ENCODE measurements at places on chromosomes 7 and 10. TPM values are rescaled to one million over a fixed set of nuclear protein-coding genes. Genes with fewer than 3 reads are reported as not detected.

JAKMIP3 gene
- total RNA-seq = 0.26 TPM

- no peak for DNase-seq
Measured at GRCh38 chr7:129661645-129662182, 50.2 kb downstream of the NRF1 start.

DUS4L gene
- total RNA-seq = 33.9 TPM

DNA sequence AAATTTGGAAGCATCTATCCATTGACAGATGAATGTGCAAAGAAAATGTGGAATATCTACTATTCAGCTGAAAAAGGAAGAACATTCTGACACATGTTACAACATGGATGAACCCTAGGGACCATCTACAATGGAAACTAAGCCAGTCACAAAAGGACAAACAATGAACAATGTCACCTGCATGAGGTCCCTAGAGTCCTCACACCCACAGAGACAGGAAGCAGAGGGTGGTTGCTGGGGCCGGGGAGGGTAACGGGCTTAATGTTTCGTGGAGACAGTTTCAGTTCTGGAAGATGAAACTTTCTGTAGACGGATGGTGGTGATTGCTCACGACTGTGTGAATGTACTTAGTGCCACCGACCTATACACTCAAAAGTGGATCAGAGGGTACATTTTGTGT is 282.9 kb downstream of the ADARB2 start:
- DNase-seq = no peak

WNT16 gene
- total RNA-seq = not detected

SPDYE16 gene
- total RNA-seq = not detected

DNA sequence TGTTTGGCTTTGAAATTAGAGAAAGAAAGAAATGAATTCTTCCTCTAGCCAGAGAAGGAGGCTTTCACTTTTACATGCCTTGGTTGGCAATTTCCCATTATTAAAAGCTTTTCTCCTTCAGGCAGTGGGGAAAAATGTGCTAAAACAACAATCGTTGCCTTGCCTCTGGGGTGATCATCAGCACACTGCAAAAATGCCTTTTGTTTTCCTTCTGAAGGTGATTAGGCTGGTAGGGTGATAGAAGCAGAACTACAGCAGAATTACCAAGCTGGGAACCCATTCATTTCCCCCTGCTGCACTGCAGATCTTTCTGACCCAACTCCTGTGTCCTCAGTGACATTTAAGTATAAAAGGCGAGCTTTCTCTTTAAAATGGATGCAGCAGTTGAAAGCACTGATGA is 22.2 kb downstream of the ANK3 start:
- no peak for DNase-seq

SPDYE6 gene
- not detected for total RNA-seq

- no peak for DNase-seq
Measured at GRCh38 chr7:18004372-18004771, 23.3 kb downstream of the PRPS1L1 start.

- DNase-seq = no peak
Measured at GRCh38 chr7:134636008-134636449, 10.6 kb upstream of the BPGM start.
